ENCODE measurements at places on chromosomes 13 and 19.

DNA sequence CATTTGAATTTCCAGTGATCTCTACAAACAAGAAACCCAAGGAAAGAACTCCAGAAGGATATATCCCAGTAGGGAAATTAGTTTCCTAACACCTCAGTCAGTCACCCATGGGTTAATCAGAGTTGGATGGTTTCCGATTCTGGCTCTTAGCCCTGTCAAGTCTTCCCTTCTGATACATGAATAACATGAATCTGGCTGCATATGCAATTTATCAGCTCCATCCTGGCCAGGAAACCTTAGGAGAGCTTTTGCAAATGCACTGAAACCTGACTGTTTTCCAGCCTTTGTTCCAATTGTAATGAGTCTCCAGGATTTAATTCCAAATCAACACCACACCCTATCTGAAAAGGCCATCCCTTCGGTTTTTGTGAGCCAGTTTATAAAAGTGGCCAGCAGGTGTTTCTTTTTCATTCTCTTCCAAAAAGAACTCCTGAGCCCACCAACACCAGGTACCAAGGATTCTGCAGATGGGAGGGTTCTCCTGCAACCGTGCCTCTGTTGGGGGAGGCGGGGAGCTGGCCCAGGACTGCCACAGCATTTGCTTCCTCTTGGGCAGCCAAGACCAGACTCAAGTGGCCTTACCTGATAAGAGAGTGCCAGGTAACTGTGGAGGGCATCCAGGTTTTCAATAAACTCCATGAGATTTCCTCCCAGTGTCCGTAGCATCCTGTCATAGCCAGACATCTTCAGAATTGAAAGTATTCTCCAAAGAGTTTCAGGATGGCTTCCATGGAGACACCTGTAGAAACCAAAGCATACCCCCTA, 77.5 kb downstream of the C13orf42 start:
- DNase-seq = no peak

DNA sequence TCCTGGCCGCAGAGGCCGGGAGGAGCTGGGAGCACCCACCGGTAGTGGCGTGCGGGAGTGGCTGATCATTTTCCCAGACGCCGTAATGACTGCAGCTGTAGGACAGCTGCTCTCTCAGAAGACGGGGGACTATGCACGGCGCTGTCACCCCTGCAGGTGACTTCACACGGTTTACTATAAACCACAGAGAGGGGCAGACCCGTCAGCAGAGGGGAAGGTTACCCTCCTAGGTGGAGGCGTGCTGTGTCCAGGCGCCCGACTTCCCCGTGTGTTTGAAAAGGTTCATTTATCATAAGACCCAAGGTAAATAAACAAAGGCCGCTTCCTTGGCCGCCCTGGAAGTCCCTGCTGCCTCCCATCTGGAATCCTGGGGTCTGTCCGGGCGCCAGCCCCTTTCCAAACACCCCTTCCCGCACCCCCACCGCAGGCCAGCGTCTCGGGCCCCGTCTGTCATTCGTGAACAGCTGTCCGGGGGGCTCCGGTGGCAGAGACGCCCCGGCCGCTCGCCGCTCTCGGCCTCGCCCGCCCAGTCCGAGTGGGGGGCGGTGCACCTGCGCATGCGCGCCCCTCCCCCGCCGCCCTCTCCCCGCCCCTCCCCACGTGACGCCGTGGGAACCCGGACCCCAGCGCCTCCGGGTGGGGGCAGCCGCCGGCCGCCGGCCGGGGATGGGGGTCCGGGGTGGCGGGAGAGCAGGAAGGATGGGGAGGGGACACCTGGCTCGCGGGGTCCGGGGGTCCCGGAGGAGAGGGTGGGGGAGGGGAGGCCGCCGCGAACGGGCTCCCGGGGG, 915 bp downstream of the SHC2 start:
- peak; percentile 73 for DNase-seq

DNA sequence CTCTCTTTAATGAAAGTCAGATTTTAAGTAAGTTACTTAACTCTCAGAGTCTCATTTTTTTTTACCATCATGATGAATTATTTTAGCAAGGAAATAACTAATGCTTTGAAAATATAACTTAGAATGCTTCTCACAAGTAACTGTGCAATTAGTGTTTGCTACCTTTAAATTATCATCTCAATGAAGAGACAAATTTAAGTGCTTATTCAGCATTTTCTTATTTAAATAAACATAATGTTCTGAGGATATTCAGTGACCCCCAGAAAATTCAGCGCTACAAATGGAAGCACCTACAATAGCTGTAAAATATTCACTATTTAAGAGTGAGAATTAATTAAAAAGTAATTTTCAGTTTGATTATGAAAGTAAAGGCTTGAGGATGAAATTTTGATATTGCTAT, 527.2 kb downstream of the SLITRK1 start:
- no peak for DNase-seq

GRCh38 chr13:59229401-59229800, 934.3 kb downstream of the DIAPH3 start:
- no peak for DNase-seq

- DNase-seq = no peak
These were observed 41.4 kb downstream of the SLC7A9 start for GRCh38 chr19:32828139-32828538.

DNA sequence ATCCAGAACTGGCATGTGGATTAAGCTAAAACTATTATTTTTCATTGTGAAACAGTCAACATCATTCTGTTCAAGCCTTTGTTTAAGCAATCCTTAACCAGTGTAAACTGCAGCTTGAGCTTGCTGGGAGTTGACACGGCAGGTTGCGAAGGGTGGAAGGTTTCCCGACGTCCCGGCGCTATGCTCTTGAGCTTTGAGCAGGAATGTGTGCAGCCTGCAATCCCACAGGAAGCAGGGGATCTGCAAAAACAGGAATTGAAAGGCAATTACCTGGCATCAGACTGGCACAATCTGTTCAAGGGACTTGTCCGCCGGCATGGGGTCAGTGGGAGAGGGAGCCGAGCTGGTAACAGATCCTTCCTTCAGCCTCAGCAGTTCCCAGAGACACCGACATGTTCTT, 586.7 kb upstream of the SGCG start:
- no peak for DNase-seq

DNA sequence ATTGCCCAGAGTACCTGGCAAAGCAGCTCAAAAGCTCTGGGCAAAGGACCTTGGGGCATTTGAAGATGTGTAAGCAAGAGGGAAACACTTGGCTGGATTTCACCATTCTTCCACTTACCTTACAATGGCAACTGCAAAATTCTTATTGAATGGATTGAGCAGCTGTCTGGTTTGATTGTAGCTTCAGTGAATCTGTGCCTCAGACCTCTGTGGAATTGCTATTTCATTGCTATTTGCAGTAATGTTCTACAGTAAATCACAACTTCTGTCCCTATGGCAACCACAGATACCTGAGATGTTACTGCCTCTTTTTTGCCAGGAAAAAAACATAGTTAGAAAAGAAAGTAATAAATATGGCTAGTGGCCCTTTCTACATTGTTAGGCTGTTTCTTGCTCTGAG, 519.5 kb downstream of the SUCLA2 start:
- no peak for DNase-seq

DNA sequence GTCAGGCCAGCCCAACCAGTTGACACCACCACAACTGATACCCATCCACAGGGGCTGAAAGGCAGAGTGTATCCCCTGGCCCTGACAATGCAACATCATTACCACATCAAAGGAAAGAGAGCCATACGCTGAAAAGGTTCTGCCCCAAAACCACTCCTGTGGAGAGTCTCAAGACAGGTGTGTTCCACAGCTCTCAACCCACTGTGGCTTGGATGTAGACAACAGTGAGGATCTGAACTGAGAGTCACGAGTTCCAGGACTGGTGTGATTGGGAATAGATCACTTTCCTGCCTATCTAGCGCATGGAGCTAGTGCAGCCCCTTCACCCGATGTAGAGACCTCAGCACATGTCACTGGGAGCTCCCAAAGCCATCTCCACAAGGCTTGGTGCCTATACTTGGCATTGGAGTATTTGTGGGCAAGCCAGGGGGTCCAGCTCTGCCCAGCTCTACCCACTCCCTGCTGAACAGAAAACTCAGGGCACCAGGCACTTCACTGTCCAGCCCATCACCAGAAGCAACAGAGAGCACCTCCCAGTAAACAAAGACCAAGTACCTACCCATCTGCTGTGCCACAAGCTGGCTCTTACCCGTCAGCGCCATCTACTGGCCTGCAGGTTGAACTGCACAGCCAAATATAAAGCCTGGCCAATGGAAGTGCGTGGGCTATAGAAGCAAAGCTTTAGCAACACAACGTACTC, 579.5 kb downstream of the UQCRFS1 start:
- DNase-seq = no peak

DNA sequence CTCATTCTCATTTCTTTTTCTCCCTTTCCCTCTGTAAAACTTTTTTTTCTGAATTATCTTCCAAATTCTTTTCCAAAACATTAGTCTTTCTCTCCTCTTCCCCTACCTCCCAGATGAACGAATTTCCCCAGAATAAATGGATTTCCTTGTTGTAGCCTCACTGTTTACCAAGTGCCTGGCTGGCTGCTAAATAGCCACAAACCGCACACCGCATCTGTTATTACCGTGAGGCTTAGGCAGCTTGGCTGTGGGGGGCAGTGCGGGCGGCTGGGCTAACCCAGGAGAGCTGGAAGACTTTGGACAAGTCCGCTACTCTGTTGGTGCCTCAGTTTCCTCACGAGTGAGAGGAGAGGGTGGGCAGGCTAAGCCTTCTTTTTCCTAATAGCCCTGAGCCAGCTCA, 10.7 kb downstream of the IL17D start:
- no peak for DNase-seq

GRCh38 chr13:88063741-88064140, 392.6 kb downstream of the SLITRK5 start:
- no peak for DNase-seq

GRCh38 chr13:40682449-40683240, 16.2 kb upstream of the FOXO1 start:
- no peak for DNase-seq

DNA sequence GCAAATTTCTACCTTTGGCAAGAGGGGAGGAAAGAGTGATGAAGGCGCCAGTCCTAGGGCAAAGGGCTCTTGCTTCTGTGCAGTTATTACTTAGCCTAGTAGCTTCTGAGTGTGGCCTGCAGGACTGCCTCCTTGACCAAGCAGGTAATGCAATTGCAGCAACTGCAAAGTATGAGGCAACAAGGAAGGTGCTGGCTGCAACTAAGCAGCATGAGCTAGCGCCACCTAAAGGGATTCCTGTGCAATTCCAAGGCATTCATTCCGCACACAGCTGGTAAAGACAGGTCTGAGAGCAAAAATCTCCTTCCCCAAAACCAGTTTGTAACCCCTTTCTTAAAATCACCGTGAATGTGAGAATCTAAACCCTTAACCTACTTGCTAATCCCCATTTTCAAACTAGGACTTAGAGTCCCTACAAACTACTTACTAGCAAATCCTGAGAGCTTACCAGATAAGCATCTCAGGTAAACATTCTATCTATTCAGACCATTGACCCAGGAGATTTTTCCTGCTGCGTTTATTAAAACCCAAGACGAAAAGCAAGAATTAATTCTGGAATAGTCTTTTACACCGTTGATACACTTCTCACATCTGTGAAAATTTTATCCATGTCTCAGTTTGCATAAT, 62.9 kb downstream of the DCT start:
- no peak for DNase-seq

DNA sequence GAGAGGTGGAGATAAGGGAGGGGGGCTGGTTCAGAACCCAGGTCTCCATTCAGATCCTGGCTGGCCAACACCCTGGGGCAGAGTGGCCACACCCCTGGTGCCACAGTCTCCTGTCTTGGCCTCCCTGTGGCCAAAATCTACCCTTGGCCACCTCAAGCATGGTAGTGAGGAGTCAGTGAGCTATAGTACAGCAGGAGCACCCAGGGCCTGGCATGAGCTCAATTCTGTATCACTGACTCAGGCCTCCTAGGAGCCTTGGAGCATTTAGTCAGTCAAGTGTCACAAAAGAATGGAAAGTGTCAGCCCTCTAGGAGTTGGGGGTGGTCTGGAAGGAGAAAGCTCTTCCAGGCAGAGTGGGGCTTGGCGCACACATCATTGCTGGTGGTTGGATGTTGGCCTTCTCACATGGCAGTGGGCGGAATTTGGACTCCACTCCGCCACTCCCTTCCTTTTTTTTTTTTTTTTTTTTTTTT, 6.6 kb upstream of the CD79A start:
- no peak for DNase-seq

GRCh38 chr19:15368051-15368632, 11.4 kb downstream of the AKAP8 start:
- no peak for DNase-seq

DNA sequence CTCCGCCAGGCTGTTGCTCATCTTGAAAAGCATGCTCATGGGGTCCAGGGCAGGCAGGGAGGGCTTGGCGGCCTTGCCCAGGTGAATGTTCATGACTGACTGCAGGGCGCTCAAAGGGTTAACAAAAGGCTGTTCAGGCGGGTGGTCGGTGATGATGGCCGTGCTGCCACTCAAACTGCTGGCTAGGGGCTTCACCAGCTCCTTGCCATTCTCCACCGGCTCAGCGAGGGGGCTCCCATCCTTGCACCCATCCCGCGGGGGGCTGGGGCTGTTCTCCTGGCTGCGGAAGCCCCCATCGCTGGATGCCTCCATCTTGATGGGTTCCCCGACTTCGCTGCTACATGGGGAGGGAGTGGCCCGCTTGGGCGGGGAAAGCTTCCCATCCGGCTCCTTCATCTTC, 71.7 kb downstream of the TSHZ3 start:
- DNase-seq = no peak

DNA sequence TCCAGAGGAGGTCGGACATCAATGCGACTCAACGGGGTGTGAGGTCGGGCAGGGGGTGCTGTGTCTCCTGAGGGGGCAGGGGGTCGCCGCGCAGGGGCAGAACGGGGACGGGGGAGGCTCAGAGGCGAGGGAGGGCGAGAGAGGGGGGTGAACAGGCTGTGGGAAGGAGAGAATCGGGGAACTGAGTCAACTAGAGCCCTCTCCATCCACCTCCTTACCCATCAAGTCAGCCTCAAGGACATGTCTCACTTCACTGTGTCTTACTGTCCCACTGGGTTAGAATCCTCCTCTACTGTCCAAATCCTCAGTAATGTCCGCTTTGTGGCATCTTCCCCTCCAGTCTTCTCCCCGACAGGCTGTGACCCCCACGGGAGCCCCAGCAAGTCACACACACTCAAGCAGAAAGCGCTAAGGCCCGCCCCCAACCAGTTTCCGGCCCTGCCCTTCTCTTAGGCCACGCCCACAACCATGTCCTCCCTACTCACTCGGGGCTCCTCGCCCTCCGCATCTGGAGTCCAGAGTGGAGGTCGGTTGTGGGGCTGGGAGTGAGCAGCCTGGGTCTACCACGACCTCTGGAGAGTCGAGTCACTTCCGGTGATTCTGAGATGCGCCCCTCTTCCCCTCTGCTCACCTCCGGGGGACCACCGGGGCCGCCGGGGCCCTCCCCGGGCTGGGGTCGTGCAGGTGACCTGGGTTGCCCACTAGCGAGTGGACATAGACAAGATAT, 9.3 kb downstream of the PLEKHA4 start:
- DNase-seq = no peak

- no peak for DNase-seq
These were observed 230.8 kb downstream of the POU4F1 start for GRCh38 chr13:78372581-78372980.
